Activated effector memory CD4-positive, alpha-beta T cell treated with anti-CD3 and anti-CD28 coated beads, Interleukin-2, amount 50 U/mL, for 16 hours (primary cell): ENCODE measurements at places on chromosomes 3 and 15.

DNA sequence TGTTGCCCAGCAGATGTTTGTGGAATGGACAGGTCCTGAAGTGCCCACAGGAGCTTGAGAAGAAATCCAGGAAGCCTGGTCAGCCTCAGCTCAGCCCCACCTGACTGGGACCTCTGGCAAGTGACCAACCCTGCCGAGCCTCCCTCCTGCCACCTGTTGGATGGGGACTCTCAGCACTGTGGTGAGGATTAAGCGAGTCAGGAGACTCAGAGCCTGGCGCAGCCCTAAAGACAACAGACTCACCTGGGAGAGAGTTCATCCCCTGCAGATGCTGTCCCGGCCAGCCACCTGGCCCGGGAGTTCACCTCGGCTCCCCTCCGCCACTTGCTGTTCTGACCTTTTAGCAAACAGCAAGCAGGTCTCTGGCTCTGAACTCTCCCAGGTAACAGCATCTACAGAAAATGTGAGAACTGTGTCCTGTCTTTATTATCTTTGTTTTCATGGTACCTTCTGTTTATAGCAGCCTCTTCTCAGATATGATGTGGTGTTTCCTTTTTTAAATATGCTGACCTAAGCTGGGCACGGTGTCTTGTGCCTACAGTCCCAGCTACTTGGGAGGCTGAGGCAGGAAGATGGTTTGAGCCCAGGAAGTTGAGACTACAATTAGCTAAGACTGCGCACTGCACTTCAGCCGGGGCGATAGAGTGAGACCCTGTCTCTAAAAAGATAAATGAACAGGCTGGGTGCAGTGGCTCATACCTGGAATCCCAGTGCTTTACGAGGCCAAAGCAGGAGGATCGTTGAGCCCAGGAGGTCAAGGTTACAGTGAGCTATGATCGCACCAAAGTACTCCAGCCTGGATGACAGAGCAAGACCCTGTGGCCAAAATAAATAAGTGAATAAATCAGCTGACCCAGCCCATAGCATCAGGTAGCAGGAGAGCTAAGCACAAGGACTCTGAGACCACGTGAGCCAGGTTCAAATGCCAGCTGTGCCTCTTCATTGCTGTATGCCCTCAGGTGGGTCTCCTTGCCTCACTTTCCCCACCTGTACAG is 32.4 kb upstream of the SLC6A6 start:
- no peak for DNase-seq

DNA sequence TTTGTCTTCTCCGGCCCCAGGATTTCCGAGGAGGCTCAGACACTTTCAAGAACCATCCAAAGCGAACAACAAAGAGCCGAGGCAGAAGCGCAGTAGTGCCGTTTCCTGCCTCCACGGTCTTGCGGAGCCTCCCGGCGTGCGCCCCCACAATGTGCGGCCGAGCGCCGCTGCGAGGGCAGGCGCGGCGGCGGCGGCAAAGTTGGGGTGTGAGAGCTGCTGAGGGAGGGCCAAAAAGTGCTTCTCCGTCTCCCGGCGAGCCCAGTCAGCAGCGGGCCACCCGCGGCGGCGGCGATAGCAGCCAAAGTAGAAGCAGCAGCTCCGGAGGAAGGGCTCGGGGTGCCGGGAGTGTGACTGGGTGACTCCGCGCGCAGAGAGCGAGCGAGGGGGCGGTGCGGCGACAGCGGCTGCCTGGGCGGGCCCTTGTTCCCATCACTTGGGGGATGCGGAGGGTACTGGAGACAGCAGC is 749.1 kb downstream of the ROBO1 start:
- no peak for DNase-seq

DNA sequence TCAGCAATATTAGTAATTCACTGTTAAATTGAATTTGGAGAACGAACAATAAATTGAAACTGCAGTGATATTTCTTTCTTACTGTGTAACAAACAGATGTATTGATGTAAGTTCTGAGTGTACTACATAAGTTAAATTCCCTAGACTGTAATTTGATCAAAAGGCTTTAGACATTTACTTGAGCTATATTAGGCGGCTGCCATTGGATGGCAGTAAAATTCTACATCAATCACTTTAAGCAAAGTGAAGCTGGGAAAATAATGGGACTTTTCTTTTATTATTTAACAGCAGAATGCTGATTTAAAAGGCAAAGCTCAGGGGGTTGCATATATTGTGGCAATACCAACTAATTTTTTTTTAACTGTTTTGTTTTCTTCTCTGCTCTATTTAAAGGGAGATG is 212.6 kb upstream of the PLSCR5 start:
- no peak for DNase-seq

DNA sequence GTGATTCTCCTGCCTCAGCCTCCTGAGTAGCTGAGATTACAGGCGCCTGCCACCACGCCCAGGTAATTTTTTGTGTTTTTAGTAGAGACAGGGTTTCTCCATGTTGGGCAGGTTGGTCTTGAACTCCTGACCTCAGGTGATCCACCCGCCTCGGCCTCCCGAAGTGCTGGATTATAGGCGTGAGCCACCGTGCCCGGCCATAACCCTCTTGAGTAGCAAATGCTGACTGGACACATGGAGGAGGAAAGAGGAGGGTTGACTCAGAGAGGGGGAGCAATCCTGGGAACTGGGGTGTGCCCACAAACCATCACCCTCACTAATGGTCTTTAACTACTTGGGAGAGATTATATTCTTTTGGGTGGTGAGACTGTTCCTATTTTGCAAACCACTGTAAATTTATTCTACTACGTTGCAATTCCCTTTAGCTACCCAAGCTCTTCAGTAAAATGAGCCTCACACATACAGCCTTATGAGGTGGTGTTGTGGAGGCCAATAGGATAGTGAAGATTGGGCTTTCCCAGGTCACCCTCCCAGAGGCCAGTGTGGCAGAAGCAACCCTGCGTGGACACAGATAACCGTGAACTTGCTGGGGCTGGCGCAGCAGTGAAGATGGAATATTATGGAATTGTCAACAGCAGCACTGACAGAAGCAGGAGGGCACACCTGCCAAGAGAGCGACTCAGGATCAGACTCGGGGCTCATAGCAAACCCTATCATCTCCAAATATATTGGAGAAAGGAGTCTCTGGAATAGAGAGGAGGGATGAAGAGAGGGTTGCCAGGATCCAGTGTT is 37.4 kb downstream of the TLNRD1 start:
- no peak for DNase-seq
